Activated CD8-positive, alpha-beta memory T cell treated with anti-CD3 and anti-CD28 coated beads for 1 hour (primary cell): ENCODE measurements at places on chromosomes 12 and 14.

DNA sequence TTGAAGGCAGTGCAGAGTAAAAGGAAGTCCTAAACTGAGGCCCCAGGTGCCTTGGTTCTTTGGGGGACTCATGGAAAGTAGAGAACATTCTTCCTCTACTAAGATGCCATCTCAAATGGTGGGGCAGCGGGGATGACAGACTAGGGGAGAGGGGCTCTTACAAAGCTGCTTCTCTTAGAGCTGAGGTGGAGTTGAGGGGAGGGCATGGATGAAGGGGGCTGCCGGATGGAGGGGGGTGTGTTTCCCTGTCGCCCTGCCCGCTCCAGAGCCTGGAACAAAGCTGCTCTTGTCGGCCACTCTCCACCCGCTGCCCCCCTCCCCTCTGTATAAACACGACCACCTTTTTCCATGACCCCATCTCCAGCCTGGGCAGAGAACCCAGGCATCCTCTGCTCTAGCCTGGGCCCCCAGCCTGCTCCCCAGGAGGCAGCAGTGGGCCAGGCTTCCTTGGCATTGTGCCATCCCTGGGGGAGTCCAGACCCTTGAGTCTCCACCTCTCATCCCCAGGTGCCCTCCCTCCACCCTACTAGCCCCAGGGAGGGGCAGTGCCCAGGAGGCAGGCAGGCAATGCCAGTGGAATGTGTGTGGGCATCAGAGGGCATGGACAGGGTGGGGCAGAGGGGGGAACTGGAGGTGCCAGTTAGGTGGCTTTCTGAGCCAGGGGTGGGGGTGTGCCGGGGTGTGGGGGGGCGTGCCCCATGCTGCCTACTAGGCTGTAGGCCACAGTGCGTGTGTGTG is 1.7 kb downstream of the RARG start:
- no peak for DNase-seq

GRCh38 chr14:26709019-26709418 is 111.2 kb upstream of the NOVA1 start:
- no peak for DNase-seq

GRCh38 chr12:91493308-91493707 is 310.7 kb upstream of the DCN start:
- DNase-seq: no peak

DNA sequence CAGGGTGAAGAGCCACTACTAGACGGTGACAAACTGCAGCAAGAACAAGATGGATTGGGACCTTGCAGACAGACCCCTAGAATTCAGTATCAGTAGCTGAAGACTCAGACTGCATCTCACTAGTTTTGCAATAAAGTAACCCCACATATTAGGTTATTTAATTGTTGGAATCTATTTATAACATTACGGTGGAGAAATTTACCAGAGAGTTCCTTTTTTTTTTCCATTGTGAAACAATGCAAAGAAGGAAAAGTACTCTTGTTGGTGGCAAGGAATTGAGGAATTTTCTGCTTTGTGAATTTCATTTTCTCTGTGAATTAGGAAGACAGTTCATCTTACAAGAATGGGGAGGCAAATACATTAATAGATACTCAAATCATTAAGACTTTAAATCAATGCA is 185.7 kb upstream of the PPFIA2 start:
- DNase-seq: no peak

GRCh38 chr14:57403521-57403864 is 13.1 kb downstream of the NAA30 start:
- DNase-seq: no peak

DNA sequence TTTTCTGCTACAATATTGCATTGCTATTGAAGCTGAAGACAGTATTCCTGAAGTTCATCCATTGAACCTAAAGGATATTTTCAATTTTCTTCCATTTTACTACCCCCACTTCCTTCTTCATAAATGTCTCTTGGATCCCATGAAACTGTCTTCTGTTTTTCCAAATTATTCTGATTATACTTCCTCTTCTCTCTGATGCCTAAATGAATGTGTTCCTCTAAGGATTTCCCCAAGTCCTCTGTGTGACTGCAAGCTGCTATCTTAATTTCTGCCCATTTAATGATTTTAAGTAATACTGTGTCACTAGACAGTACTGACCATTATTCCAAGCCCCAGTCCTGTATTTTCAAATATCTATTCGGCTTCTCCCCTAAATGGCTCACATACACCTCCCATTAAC is 102.9 kb downstream of the TAOK3 start:
- no peak for DNase-seq

- DNase-seq: no peak
Measured at GRCh38 chr14:50999726-51000125, 55.4 kb upstream of the PYGL start.

- no peak for DNase-seq
Measured at GRCh38 chr12:106010741-106011140, 128.0 kb downstream of the NUAK1 start.

GRCh38 chr12:46933947-46934346 is 108.2 kb upstream of the SLC38A4 start:
- DNase-seq: no peak

GRCh38 chr12:63410197-63410596 is 258.1 kb downstream of the DPY19L2 start:
- no peak for DNase-seq

GRCh38 chr14:101761881-101762529 is 496 bp downstream of the PPP2R5C start:
- peak; percentile 26 for DNase-seq

- DNase-seq: no peak
Measured at GRCh38 chr12:2287151-2287550, 234.4 kb downstream of the CACNA1C start.

GRCh38 chr14:90760591-90761316 is 55.5 kb downstream of the TTC7B start:
- no peak for DNase-seq

DNA sequence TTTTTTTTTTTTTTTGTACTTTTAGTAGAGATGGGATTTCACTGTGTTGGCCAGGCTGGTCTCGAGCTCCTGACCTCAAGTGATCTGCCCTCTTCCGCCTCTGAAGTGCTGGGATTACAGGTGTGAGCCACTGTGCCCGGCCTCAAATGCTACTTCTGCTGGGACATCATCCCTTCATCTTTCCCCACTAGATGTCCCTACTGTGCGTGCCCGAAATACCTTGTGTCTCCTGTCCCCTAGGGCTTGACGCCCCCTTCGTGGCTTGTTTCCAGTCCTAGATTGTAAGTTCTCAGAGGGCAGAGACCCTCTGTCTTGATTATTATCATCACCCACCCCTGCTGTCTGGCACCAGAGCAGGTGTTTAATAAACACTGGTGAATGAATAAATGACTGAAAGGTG is 14.9 kb downstream of the CCDC63 start:
- DNase-seq: no peak

DNA sequence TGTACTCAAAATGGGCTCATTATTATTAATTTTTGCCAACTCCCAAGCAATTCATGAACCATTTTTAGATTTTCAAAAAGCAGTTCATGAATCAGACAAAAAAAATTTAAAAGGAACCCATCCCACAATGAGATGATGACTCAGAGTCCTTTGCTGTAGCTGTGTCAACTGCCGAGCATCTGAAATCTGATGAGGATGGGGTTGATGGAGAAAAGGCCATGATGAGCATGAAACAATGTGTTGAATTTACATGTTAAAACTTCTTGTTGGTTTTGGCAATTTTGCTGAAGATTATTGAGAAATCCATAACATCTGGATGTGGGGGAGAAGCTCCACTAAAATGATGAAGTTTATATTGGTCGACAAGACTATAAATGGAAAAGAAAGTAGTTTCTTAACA is 378.0 kb downstream of the FOXG1 start:
- DNase-seq: no peak

DNA sequence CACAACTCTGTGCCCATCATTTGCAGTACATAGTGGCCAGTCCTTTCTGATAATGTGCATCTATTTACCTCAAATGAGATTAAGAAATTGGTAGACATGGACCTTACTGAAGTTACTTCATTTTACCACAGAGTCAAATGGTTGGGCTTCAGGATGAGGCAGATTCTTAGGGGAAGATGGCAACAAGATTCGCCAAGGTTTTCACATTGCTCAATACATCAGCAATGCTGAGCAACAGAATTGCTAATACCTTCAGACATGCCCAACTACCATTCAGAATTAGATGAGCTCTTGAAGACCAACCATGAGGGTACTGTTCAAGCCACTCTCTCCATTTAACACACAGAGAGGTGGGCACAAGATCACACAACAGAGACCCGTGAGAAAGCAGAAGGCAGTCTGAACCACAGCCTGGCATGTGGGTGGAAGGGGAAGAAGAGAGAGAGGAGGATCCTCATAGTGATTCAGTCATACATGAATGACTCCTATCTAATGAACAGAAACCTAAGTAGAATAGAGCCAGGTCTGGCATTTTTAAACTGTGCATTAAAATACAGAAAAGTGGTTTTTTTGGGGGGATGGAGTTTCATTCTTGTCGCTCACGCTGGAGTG is 28.5 kb downstream of the CPM start:
- DNase-seq: no peak

DNA sequence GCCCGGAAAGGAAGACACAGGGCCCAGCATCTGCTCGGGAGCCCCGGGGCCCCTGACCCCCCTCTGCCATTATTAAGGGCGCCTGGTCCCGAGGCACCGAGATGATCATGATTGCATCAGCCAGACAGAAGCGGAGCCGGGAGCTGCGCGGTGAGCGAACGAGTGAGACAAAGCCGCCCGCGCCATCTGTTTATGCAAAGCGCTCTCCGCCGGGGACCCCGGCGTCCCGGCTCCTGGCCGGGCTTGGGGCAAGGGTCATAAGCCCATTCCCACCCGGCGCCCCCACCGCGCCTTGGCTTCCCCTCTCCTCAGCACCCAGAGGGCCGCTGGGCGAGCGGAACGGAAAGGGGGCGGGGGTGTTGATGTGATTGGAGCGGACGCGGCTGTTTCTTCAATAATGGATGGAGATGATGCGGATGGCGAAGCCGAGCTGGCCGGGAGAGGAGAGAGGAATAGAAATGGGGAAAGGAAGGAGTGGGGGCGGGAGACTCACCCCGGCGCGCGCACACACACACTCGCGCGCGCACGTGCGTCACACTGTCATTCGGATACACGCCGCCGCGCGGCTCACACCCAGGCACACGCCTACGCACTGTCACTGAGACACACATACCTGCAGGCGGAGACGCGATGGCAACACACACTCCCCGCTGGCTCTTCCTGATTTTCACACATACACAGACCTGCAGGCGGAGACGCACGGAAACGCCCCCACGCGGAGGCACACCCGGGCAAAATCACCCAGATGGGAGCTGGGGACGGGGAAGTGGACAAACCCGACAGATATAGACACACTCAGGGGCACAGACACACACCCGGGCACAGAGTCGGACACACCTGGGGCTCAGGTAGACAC is 10.7 kb downstream of the STAC3 start:
- peak; percentile 57 for DNase-seq

DNA sequence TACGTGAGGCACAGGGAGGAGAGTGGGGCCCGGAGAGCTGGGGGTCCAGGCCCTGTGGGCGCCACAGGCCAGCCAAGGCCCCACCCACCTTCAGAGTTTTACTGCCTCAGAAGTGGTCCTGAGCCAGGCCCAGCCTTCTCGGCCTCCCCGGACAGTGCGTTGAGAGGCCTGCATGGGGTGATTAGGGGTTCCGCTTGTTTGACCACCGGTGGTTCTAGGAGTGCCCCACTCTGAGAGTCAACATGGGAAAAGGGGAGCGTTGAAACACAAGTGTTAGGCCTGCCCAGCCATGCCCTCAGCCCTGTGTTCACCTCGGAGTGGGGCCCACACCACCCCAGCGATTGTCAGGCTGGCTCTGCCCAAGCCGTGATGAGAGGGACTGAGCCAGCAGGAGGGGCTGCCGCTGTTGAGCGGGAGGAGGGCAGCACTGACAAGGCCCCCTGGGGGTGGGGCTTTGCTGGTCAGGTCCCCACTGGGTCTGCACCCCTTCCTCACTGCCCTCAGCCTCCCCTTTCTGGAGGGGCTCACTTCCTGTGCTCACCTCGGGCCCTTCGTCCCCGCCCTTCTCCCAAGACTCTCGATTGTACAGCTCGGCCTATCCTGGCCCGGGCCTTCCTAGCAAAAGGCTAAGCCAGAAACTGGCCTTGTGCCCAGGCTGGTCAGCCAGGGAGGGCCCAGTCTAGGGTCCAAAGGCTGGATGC is 4.8 kb downstream of the CKB start:
- DNase-seq: no peak

- no peak for DNase-seq
Measured at GRCh38 chr12:117098024-117098360, 1.2 kb downstream of the TESC start.

GRCh38 chr14:98008381-98009113 is 1211.4 kb downstream of the VRK1 start:
- no peak for DNase-seq

DNA sequence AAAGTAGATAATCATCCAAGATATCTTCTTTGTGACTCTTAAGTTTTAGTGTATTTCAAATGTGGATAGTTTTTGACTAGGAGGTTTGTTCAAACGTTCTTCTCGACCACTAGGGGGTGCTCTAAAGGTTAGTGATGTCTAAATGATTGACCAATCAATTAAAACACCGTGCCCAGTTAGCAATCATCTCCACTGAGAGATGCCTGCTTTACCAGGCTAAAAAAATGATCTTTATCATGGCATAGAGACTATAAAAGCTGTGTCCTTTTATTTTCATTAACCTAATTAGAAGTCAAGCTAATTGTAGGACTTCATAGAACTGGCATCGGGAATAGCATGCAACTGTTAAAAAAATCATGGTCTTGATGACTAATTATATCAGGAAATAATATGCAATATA is 153.9 kb downstream of the PRKCH start:
- no peak for DNase-seq

- no peak for DNase-seq
Measured at GRCh38 chr12:120843472-120843871, 60.7 kb downstream of the SPPL3 start.

- DNase-seq: no peak
Measured at GRCh38 chr12:89840162-89840922, 131.7 kb upstream of the ATP2B1 start.

GRCh38 chr12:49553512-49554088 is 14.3 kb downstream of the MCRS1 start:
- no peak for DNase-seq

- no peak for DNase-seq
Measured at GRCh38 chr14:95509495-95509894, 7.0 kb downstream of the SYNE3 start.

- no peak for DNase-seq
Measured at GRCh38 chr12:97398704-97399103, 63.9 kb upstream of the RMST start.

DNA sequence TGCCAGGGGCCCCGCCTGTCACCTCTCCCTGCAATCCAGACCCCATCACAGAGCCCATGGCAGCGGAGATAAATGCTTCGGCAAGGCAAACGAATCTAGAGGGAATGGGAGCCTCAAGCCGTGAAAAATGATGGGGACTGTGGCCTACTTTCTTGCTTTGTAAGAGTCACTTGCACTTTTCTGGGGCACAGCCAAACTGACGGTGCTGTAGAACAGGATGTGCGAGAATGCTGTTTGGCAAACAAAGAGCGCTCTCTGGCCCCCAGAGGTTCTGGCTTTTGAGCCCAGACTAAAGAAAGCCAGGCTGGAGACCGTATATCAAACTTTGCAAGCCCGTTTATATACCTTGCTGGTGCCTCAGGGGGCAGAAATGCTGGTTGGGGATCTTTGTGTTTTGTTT is 108.7 kb downstream of the CACNA1C start:
- no peak for DNase-seq

- no peak for DNase-seq
Measured at GRCh38 chr14:45246691-45247090, 6.3 kb downstream of the MIS18BP1 start.

GRCh38 chr12:84789184-84789583 is 123.4 kb downstream of the SLC6A15 start:
- no peak for DNase-seq
